Stimulated activated CD8-positive, alpha-beta memory T cell treated with anti-CD3 and anti-CD28 coated beads, Interleukin-7, amount 100 ng/mL, for 24 hours (primary cell): ENCODE measurements at places on chromosomes 3 and 15.
A peak's percentile ranks its signal among the peaks of the same experiment; 100 is the strongest.

DNA sequence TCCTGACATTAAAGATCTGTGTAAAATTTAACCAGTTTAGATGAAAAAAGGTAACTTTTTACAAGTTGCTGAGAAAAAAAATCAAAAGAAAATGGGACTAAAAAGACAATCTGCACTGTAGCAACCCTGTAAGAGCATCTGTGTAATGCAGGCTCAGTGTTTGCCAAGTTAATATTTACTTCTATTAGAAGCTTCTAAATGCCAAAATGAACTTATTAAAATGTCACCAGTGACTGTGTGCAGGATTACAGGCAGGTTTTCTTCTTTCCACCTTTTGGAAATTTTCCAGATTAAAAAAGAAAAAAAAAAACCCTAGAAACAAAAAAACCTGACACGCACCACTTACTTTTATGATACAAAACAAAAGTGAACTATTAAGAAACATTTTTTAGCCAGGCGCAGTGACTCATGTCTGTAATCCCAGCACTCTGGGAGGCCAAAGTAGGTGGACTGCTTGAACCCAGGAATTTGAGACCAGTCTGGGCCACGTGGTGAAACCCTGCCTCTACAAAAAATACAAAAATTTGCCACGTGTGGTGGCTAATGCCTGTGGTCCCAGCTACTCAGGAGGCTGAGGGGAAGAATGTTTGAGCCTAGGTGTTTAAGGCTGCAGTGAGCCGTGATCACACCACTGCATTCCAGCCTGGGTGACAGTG lies 87.2 kb downstream of the TJP1 start:
- no peak for DNase-seq

DNA sequence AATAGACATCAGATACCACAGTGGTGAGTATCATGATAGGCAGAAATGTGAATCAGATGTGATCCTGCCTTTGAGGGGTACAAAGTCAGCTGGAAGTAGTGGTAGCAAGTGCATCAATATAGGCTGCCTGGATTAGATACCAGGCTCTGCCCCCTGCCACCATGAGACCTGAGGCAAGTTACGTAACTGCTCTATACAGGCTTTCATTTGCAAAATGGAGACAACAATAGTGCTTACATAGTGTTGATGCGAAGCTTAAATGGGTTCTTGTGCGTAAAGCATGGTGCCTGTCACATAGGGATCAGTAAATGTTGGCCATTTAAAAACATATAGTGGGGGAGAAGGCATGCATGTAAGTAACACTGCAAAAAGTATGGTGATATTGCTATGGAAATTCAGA lies 158.0 kb downstream of the RYR3 start:
- no peak for DNase-seq

- no peak for DNase-seq
These were observed 40.9 kb downstream of the CBLB start for GRCh38 chr3:105827959-105828358.

DNA sequence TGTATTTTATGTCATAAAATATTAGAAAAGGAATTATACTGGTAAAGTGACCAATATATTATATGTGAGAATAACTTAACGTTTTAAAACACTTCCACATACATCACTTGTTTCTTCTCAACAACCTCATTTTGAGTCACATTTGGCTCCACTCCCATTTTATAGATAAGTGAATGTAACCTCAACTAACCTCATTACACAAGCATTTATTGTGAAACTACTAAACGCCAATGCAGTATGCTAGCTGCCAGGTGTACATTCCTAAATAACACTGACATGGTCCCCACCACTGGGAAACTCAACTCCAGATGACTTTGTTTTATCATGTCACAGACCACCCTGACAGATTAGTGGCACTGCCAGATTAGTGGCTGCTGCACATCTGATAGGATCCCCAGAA lies 249.7 kb upstream of the CNTN4 start:
- DNase-seq: no peak

DNA sequence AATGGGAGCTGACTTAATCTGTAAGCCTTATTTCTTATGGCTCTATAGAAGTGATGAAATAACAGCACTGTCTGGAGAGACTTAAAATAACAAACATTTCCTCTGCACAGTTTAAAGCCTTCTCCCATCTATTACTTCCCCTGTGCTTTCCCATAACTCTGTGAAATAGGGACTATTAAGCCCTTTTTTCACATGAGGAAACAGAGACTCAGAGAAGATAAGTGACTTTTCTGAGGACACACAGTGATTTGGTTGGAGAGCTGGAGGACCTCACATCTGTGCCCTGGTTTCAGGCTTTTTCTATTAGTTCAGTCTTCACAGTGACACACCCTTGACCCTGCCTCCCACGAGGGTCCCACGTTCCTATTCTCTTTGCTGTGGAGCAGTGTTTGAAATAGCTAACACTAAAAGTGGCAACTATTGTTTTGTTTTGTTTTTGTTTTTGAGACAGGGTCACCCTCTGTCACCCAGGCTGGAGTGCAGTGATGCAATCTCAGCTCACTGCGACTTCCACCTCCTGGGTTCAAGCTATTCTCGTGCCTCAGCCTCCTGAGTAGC lies 82.9 kb downstream of the ST6GAL1 start:
- no peak for DNase-seq

DNA sequence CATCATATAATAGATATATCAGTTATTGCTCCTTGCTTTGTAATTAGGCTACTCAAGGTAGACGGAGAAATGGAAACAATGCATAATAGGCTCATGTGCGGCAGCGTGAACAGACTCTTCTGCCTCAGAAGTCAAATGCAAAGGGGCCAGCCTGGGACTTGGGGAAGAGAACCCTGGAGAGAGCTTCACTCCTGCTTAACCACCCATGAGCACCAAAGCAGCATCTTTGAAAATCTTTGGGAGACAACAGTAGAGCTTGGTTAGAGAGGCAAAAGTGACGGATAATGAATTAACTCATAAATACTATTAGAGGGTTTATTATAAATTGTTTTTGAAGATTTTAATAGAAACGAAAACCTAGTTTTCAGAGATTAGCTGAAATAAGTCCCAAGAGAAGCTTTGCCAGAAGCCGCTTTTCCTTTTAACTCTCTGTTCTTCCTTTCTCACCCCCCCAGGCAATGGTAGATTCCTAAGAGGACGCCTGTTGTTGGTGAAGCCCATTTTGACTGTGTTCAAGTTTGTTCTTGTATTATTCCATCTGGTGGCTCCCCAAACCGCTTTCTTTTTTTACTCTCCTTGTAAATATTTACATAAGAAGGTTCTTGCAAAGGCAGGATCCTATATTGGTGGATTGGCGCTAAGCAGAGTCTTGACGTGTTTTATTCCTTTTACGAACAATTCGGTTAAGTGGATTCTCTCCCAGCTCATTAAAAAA lies 196.0 kb upstream of the TPRG1 start:
- no peak for DNase-seq

DNA sequence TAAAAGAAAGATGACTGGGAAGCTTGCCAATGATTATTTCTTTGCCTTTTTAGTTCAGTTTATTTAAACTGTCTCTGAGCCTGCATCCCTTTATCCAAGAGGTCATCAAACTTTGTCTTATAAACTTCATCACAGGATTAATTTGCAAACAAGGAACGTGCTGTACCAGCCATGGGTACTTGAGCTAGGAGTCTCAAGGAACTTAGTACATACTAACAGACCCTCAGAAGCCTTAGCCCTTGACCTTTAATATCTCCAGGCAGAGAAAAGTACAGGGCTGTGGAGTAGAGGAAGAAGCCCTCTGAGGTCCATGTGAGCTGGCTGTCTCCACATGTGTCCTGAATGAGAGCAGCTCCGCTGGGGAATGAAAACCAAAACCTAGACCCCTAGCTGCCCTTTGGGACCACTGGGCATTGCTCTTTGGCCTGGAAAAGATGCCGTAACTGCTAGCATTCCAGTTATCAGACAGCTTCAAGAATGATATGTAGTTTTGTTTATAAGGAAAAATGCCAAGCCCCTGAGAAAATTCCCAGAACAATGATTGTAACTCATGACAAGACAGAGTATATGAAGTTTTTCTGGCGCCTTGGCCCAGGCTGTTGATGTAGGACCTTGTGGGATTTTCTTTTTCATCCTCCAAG lies 92.1 kb downstream of the ASB7 start:
- DNase-seq: no peak

DNA sequence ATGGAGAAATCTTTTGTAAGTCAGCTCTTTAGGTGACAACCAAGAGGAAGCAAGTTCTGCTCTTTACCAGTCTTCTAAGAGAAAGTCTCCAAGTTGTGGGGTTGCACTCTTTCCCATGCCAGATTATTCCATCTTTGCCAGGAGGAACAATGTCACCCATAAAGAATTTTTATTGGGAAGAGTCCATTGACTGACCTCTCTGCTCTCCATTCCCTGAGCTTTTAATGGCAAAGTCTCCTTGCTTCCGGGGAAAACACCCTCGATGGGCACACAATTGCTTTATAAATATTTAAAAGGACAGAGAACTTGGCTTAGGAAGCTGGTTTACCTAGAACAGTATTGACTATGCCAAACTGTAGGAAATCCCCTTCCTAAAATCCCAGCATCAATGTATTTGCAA lies 19.9 kb upstream of the UBE2E1 start:
- no peak for DNase-seq

- DNase-seq: no peak
These were observed 261.4 kb downstream of the ZMAT3 start for GRCh38 chr3:178810181-178810580.

GRCh38 chr3:101963902-101964362 lies 114.6 kb downstream of the NFKBIZ start:
- no peak for DNase-seq

DNA sequence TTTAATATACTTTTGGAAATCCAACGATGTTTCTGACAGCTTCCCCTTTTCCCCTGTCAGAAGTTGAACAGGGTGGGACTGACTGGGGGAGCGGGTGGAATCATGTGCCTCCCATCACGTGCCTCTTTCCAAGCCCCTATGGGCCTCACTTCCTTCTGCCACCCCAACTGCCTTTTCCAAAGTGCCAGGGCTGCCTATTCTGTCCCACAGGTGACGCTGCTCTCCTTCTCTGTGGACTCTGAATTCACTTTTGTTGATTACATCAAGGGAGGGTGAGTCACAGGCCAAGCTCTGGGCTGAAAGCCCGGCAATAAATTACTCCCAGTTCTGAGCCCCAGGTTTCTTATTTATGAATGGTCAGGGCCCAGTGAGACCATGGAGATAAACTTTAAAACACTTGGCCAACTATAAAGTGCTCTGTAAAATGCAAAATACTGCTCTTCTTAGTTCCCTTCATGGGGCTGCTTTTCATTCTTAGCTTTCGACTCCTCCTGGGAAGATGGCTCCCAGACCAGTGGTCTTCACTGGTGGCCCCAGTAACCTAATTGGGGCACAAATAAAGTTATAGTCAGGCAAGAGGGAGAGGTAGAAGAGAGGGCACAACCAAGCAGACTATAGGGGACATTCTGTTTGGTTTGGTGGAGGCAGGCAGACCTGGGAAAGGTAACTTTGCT lies 12.3 kb downstream of the CPNE9 start:
- no peak for DNase-seq

GRCh38 chr3:15342945-15343344 lies 10.6 kb upstream of the SH3BP5 start:
- no peak for DNase-seq

GRCh38 chr15:73226093-73226814 lies 142.5 kb downstream of the HCN4 start:
- no peak for DNase-seq

GRCh38 chr3:155979746-155980145 lies 109.3 kb downstream of the GMPS start:
- DNase-seq: no peak

DNA sequence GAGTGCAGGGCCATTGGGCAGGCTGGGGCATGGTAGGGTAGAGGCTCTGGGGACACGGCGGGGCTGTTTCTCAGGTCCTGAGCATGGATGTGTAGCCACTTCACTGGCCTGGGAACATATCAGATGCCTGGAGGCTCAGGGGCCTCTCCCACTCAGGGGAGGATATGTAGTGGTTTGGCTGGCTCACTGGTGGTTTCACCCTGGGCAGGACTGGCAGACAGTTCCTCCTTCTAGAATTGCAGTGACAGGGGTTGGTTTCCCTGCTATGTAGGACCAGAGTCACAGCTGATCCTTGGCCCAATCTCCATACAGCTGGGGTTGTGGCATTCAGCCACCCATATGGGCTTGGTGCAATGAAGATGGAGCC lies 4.8 kb upstream of the ARHGAP31 start:
- DNase-seq: no peak

GRCh38 chr15:85380812-85381642 lies 624 bp downstream of the AKAP13 start:
- DNase-seq: peak; percentile 26

- DNase-seq: no peak
These were observed 76.3 kb downstream of the RAB11A start for GRCh38 chr15:65945616-65946015.

DNA sequence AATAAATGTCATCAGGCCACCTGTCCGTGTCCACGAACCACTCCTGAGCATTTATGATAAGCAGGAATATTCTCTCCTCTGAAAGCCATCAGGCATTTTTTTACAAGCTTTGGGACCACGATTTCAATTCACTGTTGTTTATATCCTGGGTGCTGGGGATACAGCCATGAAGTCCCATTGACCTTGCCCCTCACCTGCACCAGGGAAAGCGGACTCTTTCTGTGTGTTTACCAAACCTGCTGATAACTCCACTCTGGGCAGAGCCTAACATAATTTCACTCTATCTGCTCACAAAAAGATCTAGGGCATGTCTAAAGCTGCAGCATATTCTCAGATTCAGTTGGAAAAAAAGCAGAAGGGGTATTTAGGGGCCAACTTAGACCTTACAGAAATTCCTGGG lies 4.8 kb downstream of the DNASE1L3 start:
- DNase-seq: no peak
